Glutamatergic neuron (in vitro differentiated cells): ENCODE measurements at places on chromosomes 12 and 14.

DNA sequence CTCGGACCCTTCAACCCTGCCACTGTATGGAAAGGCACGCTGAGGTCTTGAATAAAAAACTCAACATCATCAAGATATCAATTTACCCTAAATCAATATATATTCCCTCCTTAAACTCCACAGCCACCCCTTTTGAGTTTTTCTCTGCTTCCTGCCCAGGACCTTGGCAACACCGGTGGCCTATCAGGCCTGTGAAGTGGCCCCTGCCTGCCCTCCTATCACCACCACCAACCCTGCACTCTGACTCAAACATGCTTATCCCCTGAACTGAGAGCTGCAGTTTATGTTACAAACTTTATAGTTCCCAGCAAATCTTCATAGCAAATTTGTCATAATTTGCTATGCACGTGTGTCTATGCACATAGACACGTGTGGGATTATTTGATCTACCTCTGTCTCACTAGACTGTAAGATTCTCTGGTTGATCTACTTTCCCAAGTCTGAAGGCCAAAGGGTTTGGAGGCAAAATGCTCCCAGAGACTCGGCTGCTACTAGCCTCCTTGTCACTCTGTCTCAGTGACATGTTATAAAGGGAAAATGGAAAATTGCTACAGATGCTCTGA is 63.4 kb downstream of the SPTB start:
- no peak for DNase-seq

GRCh38 chr14:103404032-103404918 is 19.1 kb downstream of the MARK3 start:
- DNase-seq, result no peak

DNA sequence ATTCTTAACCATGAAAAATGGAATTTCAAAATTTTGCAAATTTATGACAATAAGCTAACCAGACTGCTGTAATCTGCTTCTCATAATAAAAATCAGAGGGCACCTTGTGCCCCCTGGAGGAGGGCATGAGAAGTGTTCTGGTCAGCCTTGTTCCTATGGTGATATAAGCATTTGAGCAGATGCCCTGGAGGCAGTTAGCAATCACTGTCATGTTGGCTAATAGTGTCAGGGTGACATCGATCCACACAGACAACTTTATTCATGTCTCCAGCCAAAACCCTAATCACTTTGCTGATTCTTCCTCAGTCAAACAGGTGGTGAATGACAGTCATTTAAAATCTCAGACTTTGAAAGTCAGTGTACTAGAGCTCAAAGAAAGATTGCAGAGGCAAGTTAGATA is 943.0 kb downstream of the GALC start:
- peak; percentile 60 for DNase-seq

- DNase-seq, result no peak
Observed at GRCh38 chr12:13631873-13632272, 349.5 kb downstream of the GRIN2B start.

DNA sequence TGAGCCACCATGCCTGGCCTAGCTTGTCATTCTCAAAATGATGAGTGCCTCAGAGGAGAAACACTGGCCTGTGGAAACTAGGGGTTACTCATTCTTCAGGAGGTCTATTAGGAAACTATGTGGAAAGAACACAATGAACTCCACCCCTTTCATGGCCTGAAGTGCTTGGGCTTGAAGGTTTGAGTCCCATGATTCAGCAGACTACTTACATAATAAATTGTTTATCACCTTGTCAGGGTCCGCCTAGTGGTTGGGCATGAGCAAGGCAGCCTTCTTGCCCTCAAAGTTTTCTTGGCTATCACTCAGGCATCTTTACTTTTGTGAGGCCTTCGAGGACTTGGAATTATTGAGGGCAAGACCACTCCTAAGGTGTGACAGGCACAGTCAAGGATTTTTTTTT is 251.2 kb downstream of the ACSS3 start:
- peak; percentile 19 for DNase-seq

GRCh38 chr14:37546621-37547447 is 48.2 kb downstream of the FOXA1 start:
- DNase-seq, result no peak

- DNase-seq, result no peak
Observed at GRCh38 chr12:88896958-88897357, 316.7 kb upstream of the KITLG start.

DNA sequence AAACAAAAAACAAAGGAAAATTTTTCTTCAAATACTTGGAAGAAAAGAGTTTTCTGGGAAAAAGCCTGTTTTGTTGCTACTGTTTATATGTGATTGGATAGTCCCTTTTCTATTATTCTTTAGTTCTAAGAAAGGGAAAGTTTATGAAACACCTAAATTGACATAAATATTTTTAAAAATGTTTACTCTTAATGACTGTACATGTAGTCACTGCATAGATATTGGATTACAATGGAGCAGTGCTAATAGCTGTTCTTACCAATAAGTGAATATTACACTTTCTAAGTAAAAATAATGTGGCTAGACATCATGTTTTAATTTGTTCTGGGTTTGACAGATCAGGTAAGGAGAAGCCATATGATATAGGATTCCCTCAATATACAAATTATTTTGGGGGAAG is 352.7 kb upstream of the DIO2 start:
- no peak for DNase-seq

DNA sequence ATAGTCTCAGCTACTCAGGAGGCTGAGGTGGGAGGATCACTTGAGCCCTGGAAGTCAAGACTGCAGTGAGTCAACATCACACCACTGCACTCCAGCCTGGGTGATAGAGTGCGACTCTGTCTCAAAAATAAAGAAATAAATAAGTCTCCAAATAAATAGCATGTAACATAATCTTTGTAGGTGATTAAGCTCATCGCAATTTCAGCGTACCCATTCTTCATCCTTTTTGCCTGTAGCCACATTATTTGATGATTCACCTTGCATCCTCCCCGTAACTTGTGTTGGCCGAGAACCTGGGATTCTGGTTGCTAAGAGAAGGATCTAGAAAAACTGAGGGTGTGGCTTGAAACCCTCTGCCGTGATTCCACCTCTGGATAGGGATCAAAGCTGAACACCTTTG is 115.1 kb downstream of the GALC start:
- DNase-seq, result no peak

DNA sequence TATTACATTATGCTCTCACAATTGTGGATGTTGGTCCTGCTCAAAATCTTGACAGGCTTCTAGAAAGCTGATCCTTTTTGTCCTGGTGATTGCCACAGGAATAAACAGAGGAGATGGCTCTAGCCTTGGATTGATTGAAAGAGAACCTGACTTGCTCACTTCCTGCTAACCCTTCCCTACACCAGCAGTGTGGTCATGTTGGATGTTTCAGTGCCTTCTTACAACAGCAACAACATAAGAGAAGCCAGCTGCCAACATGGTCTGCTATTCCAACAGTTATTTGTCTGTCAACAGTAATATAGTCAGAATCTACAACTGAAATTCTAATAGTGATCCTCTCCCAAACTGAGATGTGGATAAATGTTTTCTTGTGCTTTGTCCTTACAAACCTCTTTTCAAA is 311.6 kb upstream of the DIO2 start:
- no peak for DNase-seq

GRCh38 chr12:111193496-111193895 is 175.4 kb downstream of the PHETA1 start:
- DNase-seq, result no peak

- DNase-seq, result no peak
Observed at GRCh38 chr12:16515666-16516065, 90.3 kb downstream of the LMO3 start.
